RPMI8226 (cell line): ENCODE measurements at places on chromosomes 16 and 17.

DNA sequence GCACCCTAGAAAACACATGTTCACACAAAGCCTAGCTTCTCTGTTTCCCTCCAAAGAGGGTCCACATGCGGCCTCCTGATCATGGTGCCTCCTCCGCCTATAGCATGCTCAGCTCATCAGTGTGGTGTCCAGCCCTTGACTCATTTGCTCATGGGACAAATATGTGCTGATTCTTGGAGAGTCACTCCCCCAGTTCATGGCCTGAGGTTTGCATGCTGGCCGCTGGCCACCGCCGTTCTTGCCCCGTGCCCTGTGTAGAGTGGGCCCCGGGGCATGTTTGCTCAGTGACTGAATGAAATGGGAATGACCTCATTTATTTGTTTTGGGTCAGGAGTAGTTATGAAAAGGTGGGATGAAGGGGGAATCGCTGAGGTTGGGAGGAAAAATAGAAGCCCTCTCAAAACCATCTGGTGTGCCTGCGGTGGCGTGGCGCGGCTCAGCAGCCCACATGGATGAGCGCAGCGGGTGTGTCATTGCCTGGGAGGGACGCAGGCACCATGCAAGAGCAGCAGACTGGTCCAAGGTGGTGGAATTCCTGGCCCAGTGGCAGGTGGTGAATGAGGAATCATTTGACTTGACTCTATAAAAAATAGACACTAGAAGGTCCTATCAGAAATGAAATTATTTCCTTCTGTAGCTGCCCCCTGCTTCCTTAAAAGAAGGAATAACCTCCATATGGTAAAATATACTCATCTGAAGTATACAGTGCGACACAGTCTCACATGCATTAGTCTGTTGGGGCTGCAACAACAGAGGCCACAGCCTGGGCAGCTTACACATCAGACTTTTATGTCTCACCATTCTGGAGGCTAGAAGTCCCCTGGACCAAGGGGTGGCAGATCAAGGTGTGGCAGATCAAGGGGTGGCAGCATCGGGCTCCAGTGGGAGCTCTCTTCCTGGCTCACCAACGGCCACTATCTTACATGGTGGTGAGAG, 31.7 kb downstream of the CRISPLD2 start:
- DNase-seq, result no peak

DNA sequence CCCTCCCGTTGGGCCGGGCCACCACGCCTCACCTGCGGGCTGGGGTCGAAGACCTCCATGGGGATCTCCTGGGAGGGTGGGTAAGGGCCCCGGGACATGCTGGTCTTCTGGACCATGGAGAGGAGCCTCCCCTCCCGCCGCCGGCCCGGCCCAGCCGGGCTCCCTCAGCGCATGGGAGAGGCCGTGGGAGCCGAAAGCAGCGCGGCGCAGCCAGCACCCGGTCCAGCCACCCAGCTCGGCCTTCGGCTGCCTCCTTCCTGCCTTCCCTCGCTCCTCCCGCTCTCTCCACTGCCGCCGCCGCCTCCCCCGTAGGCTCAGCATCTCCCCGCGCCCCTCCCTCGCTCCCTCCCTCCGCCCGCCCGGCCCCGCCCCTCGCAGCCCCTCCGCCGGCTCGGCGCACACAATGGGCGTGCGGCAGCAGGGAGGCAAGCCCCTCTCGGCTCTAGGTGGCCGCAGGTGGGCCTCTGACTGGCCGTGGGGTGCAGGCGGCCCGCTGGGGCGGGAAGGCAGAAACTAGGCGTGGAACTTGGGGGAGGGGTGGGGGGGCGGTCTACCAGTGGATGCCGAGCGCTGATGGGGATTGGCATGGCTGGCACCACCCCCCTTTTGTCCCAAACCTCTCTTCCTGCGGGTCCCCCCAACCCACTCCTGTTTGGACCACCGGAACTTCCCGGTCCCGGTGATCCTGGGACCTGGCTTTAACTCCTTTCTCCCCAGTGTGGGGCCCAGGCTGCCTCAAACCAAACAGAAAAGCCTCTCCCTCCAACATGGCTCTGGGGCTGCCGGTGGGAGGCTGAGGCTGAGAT, at the start of gene CACNB1:
Gene CACNB1, minus strand, starts transcription at position 290 of the 806 bp plus-strand sequence. Its CDS starts 174 bp downstream, at position 116.
- peak; percentile 78 for DNase-seq

GRCh38 chr17:59401725-59402124, 70.3 kb downstream of the YPEL2 start:
- DNase-seq, result no peak

DNA sequence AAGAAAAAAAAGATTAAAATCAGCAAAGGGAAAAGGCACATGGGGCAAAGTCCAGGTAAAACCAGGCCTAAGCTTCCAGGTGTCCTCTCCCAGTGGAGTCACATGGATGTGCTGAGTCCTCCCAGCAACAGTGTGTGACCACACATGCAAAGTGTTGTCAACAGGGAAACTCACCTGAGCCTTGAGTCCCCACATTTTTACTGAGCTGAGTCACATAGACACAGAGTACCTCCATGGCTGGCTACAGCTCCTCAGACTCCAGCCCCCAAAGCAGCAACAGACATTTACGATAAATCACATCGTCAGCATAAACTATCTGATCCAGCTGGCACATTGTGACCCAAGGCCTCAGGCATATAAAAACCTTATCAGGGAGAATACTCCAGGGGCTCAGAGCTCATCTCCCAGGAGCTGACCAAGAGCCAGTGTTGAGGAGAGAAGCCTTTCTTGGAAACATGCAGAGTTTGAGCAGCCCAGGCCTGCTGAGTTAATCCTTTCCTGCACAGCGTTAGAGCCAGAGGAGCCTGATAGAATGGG, 20.5 kb downstream of the ERCC4 start:
- no peak for DNase-seq

GRCh38 chr16:46826631-46827030, 4.3 kb downstream of the C16orf87 start:
- no peak for DNase-seq

- no peak for DNase-seq
These were observed 406.0 kb downstream of the SEC14L1 start for GRCh38 chr17:77546772-77547241.

- no peak for DNase-seq
These were observed 164.5 kb upstream of the CHMP6 start for GRCh38 chr17:80826955-80827645.

DNA sequence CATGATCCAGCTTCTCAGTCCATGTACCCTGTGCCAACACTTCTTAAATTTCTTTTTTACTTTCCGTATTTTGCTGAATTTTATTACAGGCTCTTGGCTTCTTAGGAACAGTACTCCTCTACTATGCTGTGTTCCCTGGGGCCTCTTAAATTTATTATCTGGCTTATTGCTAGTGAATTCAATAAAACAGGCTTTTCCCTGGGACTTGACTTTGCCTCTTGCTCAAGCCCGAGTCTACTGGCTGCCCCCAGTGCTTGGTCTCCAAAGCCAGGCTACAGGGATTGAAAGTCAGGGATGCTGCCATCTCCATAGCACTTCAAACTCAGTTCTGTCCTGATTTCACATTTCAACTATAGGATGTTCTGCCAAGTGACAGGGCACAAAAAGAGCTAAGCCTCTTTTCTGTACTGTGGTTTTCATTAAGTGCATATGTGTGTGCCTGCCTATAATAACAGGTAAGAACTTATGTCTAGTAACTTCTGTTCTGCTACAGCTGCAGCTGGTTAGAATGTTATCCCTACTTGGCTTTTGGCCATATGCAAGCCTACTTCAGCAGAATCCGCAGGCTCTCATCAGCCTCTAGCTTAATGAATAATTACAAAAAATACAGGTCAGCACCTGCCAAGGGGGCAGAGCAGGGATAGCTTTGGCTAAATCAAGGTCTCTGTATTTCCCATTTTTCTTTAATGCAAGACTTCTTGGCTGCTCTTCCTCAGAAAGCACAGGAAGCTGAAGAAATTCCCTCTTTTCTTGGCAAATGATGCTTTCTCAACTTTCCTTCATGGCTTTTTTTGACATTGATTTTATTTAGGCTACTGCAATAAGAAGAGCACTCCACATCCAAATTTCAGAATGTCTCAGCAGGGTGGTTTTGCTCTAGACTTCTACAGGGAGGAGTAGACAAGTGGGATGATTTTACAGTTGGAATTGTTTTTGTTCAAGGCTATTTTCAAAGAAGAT, 8.2 kb downstream of the FAM20A start:
- peak; percentile 93 for DNase-seq

- no peak for DNase-seq
These were observed 12.7 kb downstream of the KRT12 start for GRCh38 chr17:40854175-40854814.

DNA sequence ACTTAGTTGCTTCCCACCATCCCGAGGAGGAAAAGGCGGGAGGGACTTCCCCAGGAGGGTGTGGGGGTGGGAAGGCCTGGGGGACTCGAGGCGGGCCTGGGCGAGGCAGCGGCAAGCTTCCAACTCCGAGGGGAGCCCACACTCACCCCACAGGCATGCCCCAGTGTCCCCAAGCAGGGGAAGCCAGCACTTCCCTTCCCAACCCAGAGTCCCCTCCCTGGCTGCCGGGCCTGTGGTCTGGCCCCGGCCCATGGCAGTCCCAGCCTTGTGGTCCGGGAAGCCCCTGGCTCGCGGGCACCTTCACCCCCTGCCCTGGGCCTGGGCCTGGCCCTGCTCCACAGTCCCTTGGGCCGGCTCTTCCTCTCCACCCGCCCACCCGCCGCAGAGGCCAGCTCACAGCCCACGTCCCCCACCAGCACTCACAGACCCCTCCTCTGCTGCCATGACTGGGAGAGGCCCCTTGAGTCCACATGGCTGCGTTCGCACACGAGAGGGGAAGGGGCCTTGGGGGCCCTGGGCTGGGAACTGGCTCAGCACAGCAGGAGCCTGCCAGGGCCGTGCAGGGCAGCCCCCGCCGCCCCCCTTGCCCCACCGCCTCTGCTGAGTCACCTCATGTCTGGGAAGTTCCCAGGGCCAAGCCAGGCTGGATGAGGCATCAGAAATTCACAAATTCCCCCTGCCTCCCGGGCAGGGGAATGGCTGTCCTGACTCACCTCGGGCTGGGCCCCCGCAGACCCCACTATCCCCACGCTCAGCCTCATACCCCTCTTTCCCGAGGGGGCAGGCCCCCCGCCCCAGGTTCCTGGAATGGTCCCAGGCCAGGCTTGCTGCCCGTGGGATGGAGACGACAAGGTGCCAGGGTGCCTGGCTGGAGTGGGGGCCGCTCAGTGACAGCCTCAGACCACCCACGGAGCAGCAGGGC, 27.8 kb downstream of the BAHCC1 start:
- DNase-seq, result no peak

DNA sequence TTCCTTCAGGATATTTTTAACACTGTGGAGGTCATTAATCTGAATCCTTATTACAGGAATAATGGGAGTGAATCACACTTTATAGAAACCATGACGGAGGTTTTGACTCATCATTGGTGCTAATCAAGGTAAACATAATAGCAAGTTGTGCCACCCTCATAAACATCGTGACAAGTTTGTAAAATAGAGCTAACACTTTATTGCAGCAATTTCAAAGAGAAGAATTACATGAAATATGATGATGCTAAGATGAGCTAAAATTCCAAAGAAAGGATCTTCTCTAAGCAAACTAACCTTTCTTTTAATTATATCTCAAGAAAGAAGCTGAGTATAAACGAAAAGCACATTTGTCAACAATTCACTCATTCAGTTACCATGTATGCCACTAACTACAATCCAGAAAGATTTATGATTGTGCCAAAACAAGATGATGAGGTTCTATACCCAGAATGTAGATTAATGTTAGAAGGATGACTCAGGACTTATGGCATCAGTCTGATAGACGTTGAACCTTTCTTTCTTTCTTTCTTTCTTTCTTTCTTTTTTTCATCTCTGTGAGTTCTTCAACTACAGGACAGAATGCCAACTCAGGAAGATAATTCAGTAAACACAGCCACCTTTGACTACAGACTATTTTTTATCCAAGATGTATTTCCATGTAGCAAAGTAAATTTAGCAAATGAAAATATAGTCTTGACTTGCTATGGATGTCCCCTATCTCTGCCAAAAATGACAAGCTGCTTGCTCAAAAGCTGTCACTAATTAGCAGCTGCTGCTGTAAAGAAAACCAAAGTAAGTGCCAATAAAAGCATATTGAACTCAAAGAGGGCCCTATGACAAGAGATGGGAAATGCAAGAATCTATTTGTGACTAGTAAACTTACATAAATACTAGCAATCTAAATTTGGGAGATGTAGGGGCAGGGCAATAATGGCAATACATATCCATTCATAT, 23.3 kb downstream of the STAT5B start:
- DNase-seq, result no peak

- peak; percentile 77 for DNase-seq
These were observed 737 bp downstream of the NUDT16L1 start for GRCh38 chr16:4693956-4694641.

GRCh38 chr17:38444151-38444550, 15.9 kb downstream of the ARHGAP23 start:
- peak; percentile 84 for DNase-seq

- DNase-seq, result no peak
These were observed 77.3 kb downstream of the MPRIP start for GRCh38 chr17:17119533-17119932.

GRCh38 chr16:2487903-2488531, 13.1 kb downstream of the TBC1D24 start:
- no peak for DNase-seq

- no peak for DNase-seq
These were observed 9.6 kb upstream of the APPBP2 start for GRCh38 chr17:60535382-60536279.
